ENCODE measurements at places on chromosomes 6 and 20.
A peak's percentile ranks its signal among the peaks of the same experiment; 100 is the strongest.

DNA sequence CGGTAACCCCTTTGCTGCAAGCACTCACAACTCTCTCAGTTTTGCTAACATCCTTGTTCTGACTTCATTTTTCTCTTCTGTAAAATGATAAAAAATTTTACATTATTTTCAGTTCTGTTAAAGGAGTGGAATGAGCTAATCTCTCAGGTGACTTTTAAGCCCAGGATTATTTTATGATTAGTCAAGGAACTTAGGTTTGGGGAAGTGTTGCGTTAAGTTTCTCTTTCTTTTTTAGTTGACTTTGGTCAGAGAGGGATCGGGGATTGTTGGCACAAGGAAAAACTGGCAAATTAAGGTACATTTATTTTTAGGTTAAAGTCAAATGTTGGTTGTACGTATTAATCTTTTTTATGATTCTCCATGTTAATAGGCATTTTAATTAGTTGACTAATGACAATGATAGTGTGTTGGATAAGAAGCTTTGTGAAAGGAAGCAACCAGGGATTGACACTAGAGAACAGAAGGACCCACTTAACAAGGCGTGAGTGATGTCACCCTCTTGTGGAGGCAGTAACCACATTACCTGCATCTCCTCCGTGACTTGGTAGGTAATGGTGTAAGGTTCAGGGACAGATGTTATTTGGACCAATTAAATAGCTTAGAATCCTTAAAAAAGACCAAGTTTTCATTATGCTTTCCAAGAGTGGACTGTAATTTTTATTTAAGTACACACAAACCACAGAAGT is 31.6 kb downstream of the CD83 start:
- DNase-seq, result peak; percentile 4

- DNase-seq, result peak; percentile 10
Observed at GRCh38 chr20:46060301-46060881, 29.4 kb downstream of the NCOA5 start.

GRCh38 chr20:53753880-53754459 is 160.3 kb upstream of the ZNF217 start:
- no peak for DNase-seq

DNA sequence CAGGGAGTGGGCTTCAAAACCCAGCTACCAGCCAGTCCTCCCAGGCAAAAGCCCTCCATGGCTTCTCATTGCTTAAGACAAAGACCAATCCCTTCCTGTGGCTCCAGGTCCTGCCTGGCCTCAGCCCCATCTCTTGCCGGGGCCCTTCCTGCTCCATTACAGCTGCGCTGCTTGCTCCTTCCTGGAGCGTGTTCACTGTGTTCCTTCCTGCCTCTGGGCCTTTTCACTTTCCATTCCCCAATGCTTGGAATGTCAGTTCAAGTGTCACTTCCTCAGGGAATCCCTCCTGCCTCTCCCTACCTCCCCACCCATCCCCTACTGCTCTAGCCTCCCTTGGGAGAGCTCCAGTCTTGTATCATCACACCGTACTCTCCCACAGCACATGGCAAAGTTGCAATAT is 11.1 kb upstream of the ITPR3 start:
- DNase-seq, result no peak

DNA sequence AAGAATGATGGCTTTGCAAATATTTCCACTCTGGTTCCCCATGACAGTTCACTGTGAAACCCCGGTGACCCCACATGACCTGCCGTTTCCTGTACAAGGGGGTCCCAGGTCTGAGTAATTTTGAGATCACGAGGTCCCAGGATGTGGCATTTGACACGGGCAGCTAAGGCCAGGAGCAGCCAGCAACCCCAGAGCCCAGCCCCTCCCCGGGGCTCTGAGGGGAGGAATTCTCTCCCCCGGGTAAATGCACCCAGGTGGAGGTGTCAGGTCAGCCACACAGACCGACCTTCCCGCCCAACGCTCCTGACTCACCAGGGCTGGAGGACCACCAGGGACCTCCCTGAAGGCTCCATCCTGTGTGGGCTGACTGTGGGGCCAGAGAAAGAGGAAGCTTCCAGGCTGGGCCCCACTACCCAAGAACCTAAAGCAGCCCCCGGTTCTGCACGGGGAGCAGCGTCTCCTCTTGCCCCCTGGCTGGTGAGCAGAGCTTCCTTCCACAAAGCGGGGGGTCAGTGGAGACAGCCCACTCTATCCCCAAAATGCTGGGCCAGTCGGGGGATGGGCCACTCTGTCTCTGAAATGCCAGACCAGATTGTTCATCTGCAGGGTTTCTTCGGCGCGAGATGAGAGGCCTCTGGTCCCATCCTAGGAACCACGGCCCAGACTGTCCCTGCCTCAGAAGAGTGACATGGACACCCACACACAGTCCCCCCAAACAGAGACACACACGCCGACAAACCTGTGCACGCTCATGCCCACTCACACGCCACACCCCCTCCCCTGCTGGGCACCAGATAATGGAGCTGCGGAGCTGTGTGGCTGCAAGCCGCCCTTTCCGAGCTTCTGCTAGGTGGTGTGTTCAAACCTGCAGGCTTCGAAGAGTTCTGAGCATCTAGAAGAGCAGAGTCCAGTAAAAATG is 23.4 kb upstream of the SLCO4A1 start:
- no peak for DNase-seq

DNA sequence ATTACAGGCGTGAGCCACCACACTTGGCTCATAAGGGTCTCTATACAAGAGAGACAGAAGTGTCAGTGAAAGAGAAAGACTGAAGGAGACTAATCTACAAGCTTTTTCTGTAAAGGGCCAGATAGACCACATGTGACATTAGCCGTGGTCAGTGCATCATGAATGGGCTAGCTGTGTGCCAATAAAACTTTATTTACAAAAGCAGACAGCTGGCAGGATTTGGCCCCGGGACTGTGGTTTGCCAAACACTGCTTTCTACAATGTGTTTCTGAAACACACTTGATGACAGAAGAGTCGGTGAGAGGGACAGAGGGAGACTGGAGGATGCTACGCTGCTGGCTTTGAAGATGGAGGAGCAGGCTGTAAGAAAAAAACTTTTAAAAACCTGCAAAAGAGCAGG is 285.4 kb downstream of the TFAP2C start:
- no peak for DNase-seq

DNA sequence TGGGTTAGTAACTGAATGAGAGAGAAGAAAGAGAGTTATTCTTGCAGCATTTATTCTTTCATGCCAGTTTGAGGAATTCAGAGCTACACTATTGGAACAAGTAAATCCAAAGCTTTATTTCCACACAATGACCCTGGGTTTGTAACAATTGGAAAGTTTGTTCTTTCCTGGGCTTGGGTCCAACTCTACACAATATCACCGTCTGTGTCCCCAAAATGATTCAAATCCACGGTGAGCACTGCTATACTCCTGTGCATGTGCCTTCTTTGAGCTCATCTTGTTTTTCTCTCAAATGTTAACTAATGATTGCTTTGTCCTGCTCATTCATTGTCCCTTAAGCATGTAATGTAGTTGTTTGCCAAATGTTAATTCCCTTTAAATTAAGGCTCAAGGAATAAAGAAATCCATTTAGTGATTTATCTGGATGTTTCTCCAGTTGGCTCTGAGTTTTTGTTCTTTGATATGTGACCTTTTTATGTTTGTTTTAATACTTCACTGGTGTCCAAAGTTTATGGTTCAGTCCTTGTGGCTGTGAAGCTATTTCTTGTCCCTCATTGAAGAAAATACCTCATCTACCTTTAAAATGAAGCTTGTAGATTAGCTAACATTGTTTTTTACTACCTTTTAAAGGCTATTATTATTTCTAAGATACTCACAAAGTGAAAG is 20.5 kb upstream of the CRISP3 start:
- no peak for DNase-seq

- no peak for DNase-seq
Observed at GRCh38 chr20:62361799-62362589, 5.1 kb downstream of the LAMA5 start.

DNA sequence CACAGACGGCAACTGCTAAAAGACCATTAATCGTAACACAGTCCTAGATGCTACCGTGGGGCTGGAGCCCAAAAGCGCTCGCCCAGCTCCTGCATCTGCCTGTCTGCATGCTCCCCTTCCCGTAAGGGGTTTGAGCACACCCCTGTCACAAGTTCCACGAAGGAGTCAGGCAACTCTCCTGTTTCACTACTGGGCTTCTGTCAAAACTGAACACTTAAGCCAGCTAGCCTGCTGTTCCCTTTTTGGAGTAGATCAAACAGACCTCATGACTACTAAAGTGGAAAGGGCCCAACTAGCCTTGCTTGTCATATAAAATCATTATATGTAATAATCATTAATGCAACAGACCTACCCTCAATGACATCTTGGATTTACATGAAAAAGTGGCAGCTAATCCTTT is 61.3 kb downstream of the TRMT11 start:
- no peak for DNase-seq

DNA sequence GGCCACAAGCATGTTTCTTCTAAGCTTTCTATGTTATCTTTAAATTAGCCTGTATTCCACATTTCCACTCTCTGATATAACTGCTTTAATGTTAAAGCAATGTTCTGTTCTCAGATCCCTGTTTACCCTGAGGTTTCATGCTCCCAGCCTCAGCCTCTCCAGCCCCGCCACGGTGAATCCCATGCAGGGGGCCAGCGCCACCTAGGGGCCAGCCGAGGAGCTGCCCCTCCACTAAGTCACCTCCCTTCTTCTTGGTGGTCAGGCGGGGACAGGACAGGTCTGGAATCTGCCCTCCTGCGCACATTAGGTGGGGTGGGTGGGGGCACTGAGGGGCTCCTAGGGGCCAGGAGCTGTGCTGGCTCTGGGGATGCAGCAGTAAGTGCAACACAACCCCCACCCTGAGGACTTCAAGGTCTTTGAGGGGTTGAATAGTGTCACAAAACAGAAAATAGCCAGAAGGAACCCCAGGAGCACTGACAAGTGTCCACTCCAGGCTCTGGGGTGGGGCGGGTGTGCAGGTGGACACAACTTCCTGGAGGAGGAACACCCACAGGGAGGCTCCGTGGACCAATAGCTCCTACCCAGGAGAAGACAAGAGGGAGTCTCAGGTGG is 61.6 kb downstream of the RAB44 start:
- DNase-seq, result peak; percentile 74

DNA sequence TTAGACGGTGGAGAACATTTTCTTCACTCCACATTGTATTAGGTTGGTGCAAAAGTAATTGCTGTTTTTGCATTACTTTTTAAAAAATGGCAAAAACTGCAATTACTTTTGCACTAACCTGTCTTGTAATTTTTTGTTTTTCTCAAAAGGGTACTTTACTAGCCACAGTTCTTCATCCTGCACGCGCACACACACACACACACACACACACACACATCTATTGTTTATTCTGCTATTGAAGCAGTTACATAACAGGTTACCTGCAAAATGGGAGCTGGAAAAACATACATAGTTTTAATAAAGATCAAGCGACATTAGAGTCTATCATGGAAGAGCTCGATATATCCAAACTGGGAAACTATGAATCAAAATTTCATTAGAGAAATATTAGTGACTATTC is 235.2 kb downstream of the SIM1 start:
- DNase-seq, result peak; percentile 63

GRCh38 chr6:10591422-10592160 is 70.4 kb downstream of the GCNT2 start:
- DNase-seq, result peak; percentile 64

DNA sequence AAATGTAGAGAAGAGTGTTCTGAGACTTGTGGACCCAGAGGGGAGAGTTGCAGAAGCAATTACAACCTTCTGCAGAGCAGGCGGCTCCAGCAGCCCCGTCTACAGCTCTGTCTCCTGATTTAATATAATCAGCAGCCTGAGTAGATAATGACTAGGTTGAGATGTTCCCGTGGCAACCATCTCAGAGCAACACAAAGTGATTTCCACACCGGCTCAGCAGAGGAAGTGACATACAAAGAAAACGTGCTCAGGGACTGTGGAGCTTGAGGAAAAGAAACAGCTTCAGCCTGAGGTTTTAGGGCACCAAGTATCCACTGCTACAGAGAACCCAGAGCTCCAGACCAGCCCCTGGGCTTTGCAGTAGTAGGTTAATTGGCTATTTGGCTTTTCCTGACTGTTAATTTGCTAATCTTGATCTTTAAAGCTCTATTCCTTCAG is 136.4 kb downstream of the MTFR2 start:
- DNase-seq, result peak; percentile 97

DNA sequence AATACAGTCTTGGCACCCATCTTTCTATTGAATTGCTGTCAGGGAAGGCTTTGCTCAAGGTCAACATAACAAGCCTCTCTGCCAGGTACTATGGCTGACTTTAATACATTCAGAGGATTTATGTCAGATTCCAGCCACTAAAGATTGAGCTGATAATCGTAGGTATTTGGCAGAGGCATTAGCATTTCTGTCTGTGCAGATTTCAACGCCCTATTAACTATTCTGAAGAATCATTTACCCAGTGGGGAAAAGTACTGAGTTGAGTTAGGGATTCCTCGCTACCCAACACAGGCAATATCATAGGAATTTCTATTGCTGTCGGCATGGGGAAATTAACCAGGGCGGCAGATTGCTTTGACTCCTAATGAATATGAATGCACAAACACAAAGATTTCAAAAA is 233.7 kb upstream of the SPTLC3 start:
- no peak for DNase-seq

DNA sequence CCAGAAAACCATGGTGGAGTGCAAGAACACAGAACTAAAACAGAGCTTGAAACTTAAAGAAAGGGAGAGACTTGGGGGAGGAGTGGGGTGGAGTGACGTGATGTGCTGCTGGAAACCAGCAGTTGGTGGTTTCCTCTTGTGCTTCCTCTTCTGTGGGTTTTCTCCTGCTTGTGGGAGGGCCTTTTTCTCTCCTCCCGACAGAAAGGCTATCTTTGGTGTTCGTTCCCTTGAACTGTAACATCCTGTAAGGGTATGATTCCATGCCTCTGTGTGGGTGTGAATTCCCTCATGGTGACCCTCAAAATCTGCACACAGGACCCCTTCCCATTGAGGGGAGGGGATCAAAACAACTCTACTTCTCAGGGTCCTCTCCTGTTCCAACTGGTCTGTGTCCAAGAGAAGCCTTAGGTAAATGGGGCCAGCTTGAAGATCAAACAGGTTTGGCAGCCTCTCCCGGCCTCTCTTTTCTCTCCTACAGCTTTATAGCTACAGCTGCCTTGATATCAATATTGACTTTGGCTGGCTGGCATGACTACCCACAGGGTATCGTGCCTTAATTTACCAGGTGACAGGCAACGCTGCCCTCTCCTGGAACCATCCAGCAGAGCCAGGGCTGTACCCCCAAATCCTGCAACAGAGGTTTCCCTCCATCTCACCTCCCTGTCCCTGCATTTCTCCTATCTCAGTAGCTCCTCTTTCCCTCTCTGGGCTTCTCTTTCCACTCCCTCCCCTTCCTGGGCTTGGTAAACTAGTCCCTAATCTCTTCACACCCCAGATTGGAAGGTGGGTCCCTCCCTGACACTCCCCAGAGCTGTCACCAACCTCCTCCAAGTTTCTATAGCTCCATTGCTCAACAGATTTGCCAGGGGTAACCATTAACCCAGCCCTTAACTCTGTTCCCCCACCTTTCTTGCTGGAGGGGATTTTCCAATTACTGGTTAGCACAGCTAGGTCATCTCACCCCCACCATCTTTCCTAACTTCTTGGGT is 1.5 kb upstream of the MSH5 start:
- peak; percentile 75 for DNase-seq
